ENCODE measurements at places on chromosomes 2 and 18.

DNA sequence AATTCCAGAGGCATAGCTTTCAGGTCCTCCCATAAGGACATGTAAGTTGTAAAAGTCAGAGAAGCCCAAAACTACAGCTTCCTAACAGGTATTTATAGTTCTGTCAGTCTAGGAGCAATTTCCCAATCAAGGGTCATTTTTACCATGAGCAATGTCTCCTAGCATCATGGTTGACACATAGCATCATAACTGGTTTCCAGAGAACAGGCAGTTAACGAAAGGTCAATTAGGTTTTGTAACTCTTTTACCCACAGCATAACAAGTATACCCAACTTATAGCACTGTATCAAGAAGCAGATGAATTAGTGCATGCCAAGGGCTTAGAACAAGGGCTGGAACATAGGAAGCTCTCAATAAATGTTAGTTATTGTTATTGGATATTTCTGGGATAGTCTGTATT is 110.1 kb downstream of the MREG start:
- no peak for DNase-seq
- H3K4me1 ChIP-seq: no peaks in the 10 kb centered on the region
- no peak overlapping the region for H3K4me3 ChIP-seq
- no peaks in the 10 kb centered on the region for H3K36me3 ChIP-seq

GRCh38 chr18:54774981-54775665 is 53.2 kb upstream of the RAB27B start:
- H3K27me3 ChIP-seq: no peaks in the 10 kb centered on the region
- peaks cover 8% of the 10 kb centered on the region for H3K4me1 ChIP-seq
- DNase-seq: no peak
- no peak overlapping the region for H3K27ac ChIP-seq
- H3K36me3 ChIP-seq: no peaks in the 10 kb centered on the region

GRCh38 chr2:112733456-112733855 is 12.6 kb downstream of the NT5DC4 start:
- H3K36me3 ChIP-seq: peaks cover 10% of the 10 kb centered on the region
- no peak overlapping the region for H3K4me3 ChIP-seq
- no peak for DNase-seq

GRCh38 chr18:58315041-58315440 is 271.0 kb downstream of the NEDD4L start:
- DNase-seq: no peak
- no peak overlapping the region for H3K4me3 ChIP-seq
- peaks cover 38% of the 10 kb centered on the region for H3K4me1 ChIP-seq
- no peaks in the 10 kb centered on the region for H3K36me3 ChIP-seq

DNA sequence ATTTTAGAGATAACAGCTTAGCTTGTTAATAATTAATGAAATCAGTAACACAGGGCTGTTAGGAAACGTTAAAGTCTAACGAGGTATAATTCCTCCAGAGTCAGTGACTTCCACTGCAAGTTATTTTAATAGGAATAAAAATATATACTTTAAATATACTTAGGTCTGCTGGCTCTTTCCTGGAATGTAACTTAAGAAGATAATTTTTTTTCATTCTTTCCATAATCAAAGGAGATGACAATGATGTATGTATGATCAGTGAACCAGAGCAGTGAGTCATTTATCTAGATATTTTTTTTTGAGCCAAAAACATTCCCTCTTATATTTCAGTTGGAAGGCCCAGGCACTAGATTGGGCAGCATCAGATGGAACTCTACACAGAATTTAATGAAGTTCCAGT is 104.2 kb upstream of the LYPD1 start:
- H3K27me3 ChIP-seq: no peaks in the 10 kb centered on the region
- no peak overlapping the region for H3K27ac ChIP-seq
- no peak overlapping the region for H3K4me3 ChIP-seq
- H3K4me1 ChIP-seq: no peaks in the 10 kb centered on the region

GRCh38 chr18:75556841-75557240 is 129.3 kb upstream of the SMIM21 start:
- H3K36me3 ChIP-seq: no peaks in the 10 kb centered on the region
- no peak overlapping the region for H3K4me3 ChIP-seq
- peaks cover 3% of the 10 kb centered on the region for H3K4me1 ChIP-seq
- no peak for DNase-seq
- H3K27me3 ChIP-seq: no peaks in the 10 kb centered on the region
- no peak overlapping the region for H3K27ac ChIP-seq

GRCh38 chr18:79585395-79586370 is 93.9 kb upstream of the CTDP1 start:
- no peaks in the 10 kb centered on the region for H3K36me3 ChIP-seq
- H3K4me1 ChIP-seq: no peaks in the 10 kb centered on the region
- no peak for DNase-seq
- H3K27ac ChIP-seq: no peak overlapping the region

DNA sequence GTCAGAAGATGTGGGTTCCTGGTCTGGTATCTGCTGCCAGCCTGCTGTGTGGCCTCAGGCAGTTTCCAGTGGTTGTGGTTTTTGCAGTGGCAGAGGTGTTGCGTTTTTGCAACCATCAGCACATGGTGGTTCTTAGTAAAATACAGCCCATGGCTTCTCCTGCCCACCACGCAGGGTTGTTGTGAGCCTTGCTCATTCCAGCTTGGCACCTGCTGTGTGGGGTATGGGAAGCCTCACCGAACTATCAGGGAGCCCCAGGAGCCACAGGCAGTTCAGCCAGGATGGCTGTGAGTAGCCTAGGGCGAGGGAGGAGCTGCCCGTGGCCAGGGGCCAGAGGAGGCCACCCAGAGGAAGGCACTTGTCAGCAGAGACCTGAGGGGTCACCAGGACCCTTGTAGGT is 9.8 kb downstream of the ARID5A start:
- peak; percentile 40 for DNase-seq
- H3K27me3 ChIP-seq: no peaks in the 10 kb centered on the region
- H3K4me3 ChIP-seq: peak overlapping the region; percentile 49
- peak overlapping the region; percentile 71 for H3K27ac ChIP-seq
- peaks cover 62% of the 10 kb centered on the region for H3K4me1 ChIP-seq

GRCh38 chr2:155157065-155157464 is 458.6 kb downstream of the KCNJ3 start:
- no peaks in the 10 kb centered on the region for H3K27me3 ChIP-seq
- no peaks in the 10 kb centered on the region for H3K36me3 ChIP-seq
- H3K4me3 ChIP-seq: no peak overlapping the region
- no peak for DNase-seq

- no peaks in the 10 kb centered on the region for H3K4me1 ChIP-seq
- no peak for DNase-seq
- no peaks in the 10 kb centered on the region for H3K27me3 ChIP-seq
- no peaks in the 10 kb centered on the region for H3K36me3 ChIP-seq
Observed at GRCh38 chr2:156864753-156865152, 392.8 kb upstream of the GALNT5 start.

- H3K4me3 ChIP-seq: no peak overlapping the region
- H3K36me3 ChIP-seq: no peaks in the 10 kb centered on the region
- H3K27me3 ChIP-seq: peaks cover 8% of the 10 kb centered on the region
- peaks cover 5% of the 10 kb centered on the region for H3K4me1 ChIP-seq
- H3K27ac ChIP-seq: no peak overlapping the region
- DNase-seq: no peak
Observed at GRCh38 chr2:179461420-179461819, 196.8 kb upstream of the SESTD1 start.

DNA sequence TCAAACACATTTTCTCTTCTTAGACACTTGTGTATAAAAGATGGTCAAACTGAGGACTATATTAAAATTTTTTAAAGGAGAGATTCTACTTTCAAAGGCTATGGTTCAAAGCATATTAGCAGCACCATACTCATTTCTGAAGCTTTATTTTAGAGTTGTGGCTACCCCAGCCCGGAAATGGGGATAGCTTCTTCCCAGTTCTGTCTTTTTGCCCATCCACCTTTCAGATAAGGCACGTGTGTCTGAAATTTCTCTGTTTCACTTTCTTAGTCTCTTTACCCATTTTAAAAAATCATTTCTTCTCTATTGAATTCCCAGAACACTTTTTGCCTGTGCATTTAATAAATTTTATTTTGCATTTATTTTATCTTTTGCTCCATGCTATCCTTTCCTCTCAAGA is 431.5 kb downstream of the RNF144A start:
- H3K4me3 ChIP-seq: no peak overlapping the region
- no peak overlapping the region for H3K27ac ChIP-seq
- H3K36me3 ChIP-seq: no peaks in the 10 kb centered on the region
- DNase-seq: no peak
- no peaks in the 10 kb centered on the region for H3K27me3 ChIP-seq

- H3K36me3 ChIP-seq: peaks cover 51% of the 10 kb centered on the region
- H3K4me1 ChIP-seq: peaks cover 21% of the 10 kb centered on the region
- no peak for DNase-seq
- no peak overlapping the region for H3K4me3 ChIP-seq
Observed at GRCh38 chr2:231174211-231174651, 24.2 kb upstream of the ARMC9 start.

DNA sequence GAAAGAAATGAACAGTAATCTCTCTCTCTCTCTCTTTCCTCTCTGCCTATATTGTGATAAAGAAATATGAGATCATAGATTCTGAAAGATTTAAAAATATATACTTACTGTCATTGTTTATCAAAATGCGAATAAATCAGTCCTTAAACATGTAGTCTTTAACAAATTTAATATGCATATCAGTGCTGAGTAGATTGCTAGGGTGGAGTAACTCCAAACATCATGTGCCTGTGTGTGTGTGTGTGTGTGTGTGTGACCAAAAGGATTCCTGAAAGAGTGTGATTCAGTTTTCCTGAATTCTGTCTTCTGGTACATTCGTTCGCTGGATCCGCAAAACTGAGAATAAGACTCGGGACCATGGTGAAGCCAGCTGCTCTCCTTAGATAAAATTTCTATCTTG is 24.0 kb upstream of the DSEL start:
- H3K4me1 ChIP-seq: peaks cover 2% of the 10 kb centered on the region
- H3K27me3 ChIP-seq: peaks cover 2% of the 10 kb centered on the region
- H3K4me3 ChIP-seq: no peak overlapping the region
- no peaks in the 10 kb centered on the region for H3K36me3 ChIP-seq

DNA sequence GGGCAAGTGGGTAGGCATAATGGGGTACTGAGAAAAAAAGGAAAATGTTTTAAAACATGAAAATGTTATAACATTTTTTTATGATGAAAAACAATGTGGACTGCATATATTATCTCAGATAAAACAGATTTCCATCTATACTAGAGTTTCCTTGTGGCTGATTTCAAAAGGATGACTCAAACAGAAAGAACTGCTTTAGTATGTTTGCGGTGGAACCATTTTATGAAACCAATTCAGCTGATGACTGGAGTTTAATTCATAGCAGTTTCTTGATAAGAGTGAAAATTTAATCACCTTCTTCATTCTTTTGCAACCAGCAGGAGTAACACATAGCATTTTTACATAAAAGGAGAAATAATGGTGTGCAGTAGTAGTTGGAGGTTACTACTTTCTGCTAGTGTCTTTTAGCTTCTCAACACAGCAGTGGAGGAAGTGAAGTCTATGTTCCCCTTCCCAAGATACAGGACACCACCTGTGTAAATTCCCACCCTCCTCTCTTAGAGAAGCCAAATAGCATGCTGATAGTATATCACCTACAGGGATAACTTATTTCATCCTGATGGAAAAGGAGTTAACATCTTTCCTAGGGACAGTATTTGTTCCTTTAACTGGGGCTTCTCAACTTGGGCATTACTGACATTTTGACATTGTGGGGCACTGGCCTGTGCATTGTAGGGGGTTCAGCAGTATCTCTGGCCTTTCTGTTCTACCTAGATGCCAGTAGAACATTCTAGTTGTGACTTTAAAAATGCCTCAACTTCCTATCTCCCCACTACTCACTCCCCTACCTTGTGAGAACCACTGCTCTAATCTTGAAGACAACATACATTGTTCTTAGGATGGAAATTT is 29.9 kb downstream of the PELI1 start:
- H3K4me1 ChIP-seq: peaks cover 84% of the 10 kb centered on the region
- H3K27ac ChIP-seq: peak overlapping the region; percentile 84
- peak overlapping the region; percentile 67 for H3K4me3 ChIP-seq
- no peak for DNase-seq
- no peaks in the 10 kb centered on the region for H3K27me3 ChIP-seq
- peaks cover 9% of the 10 kb centered on the region for H3K36me3 ChIP-seq

DNA sequence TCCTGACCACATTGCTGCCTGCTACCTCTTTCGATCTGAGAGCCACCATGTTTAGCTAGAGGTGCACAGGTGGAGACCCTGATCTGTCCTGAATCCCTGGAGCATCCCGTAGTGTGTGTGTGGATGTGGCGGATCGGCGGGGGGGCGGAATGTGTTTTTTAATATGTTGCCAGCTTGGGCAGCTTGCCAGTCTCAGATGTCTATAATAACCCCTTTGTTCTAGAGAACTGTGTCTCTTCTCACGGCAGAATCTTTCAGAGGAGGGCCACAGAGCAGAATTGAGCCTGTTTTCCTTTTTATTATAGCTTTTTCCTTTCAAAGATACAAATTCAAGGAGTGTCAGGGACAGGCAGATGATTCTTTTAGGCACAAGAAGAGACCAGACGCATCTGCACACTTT is 934.1 kb upstream of the KLHL29 start:
- no peak overlapping the region for H3K27ac ChIP-seq
- H3K4me1 ChIP-seq: no peaks in the 10 kb centered on the region
- no peaks in the 10 kb centered on the region for H3K36me3 ChIP-seq
- DNase-seq: no peak

DNA sequence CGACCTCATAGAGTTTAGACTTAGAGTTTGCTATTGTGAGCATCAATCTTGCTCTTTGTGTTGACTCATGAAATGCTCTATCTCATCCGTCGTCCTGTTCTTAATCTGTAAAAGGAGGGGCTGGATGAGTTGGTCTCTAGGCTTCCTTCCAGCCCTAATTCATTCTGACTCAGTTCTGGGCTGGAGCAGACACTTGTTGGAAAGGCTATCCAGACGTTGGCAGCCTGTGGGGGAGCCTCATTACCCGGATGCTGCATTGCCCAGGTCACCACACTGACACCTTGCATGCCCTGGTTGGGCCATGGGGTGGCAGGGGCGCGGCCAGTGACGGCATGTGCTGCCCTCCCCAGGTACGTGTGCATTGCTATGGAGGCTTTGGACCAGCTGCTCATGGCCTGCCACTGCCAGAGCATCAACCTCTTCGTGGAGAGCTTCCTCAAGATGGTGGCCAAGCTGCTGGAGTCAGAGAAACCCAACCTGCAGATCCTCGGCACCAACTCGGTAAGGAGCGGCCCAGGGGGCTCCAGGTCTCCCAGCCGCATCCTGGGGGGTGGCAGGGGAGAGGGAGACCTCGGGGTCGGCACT is 61.5 kb downstream of the EFR3B start:
- H3K27me3 ChIP-seq: no peaks in the 10 kb centered on the region
- H3K27ac ChIP-seq: no peak overlapping the region
- H3K4me1 ChIP-seq: peaks cover 23% of the 10 kb centered on the region
- no peak for DNase-seq
- no peak overlapping the region for H3K4me3 ChIP-seq

Data from activated naive CD8-positive, alpha-beta T cell treated with anti-CD3 and anti-CD28 coated beads, Interleukin-2, amount 50 U/mL, for 24 hours (primary cell).